ENCODE measurements at places on chromosomes 3 and 15. TPM values are rescaled to one million over a fixed set of nuclear protein-coding genes. Genes with fewer than 3 reads are reported as not detected.

DNA sequence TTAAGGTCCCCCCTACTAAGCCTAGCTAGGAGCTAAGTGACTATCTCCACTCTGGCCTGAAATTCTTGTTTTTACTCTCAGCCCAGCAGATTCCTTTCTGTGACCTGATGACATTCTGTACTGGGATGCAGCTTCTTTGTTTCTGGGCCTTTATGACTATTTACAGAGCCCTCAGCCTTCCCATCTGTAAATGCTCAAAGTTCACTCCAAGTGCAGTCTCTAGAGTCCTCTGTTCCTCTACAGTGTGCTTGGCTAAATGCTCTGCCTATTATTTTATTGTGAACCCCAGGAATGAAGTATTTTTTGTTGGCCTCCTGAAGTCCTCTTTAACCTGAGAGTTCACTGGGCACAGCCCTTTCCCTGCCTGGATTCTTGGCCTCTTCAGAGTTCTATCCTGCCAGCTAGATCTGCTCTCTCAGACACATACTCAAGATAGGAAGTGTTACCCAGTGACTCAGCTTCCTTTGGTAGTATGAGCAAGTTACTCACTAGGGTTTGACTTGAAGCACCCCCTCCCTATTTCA lies 278.1 kb upstream of the P2RY1 start:
- ATAC-seq, result peak; percentile 88

CATSPER2 gene
- 0.15 TPM for total RNA-seq

GRCh38 chr3:30894521-30895251 lies at the start of gene GADL1:
TSS of gene GADL1 (minus strand) at chr3:30894661. CDS start at chr3:30894614, 47 bp downstream.
- peak; percentile 69 for ATAC-seq

- no peak for ATAC-seq
Observed at GRCh38 chr3:160633361-160634083, 43.4 kb upstream of the ARL14 start.

CLDN16 gene
- total RNA-seq, result not detected

CIP2A gene
- 2.1 TPM for total RNA-seq

DNA sequence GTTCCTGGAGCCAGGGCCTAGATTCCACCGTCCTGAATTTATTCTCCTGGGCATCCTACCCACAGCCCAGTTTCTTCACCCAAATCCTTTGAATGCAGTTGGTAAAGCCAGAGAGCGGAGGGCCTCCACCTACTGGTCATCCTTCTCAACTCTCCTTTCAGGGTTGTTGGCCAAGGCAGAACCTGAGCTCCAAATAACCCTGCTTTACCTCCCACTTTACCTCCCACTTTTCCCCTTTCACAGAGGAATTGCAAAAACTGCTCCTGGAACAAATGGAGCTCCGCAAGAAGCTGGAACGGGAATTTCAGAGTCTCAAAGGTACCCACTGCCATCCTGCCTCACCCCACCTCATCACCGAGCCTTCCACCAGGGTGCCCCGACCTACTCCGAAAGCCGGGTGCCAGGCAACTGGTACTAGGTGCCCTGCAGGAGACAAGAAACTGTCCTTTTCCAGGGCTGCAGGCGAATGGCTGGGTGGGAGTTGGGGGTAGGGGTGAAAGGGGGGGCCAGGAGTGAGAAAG lies 6.8 kb downstream of the SKOR1 start:
- ATAC-seq, result no peak

ARPIN gene
- total RNA-seq, result 23.2 TPM

- ATAC-seq, result no peak
Observed at GRCh38 chr3:187736418-187736871, 8.8 kb downstream of the BCL6 start.

DNA sequence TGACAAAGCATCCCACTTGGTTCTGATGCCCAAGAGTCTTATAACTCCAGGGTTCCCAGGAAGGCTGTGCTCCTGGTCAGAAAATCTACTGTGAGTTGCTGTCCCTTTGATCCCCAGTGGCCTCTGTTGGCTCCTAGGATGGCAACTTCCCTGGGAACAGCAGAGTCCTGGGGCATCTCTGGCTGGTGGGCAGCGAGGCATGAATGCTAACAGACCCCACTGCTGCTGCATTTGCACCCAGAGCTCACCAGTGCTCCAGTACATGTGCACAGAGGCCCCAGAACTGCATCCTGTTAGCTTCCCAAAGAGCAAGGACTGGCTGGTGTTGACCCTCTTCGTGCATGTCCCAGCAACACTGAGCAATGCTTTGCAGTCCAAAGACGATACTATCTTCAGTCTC lies 15.7 kb downstream of the CAV3 start:
- no peak for ATAC-seq

DNA sequence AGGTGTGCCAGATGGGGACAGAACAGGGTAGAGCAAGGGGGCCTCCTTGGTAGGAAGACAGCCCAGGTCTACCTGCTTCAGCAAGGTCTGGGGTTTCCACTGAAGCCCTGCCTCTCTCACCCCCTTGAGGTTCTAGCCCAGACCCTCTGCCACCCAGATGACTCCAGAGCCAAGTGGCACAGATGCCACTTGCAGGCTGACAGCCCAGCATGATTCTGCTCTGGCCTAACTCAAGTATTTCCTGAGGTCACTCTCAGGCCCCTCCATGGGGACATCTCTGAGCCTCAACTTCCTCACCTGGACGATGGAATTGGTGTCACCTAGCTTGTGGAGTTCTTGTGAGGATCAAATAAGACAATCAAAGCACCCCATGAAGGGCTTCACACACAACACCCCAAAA lies 23.9 kb downstream of the PLXNB1 start:
- no peak for ATAC-seq

SLC9C1 gene
- not detected for total RNA-seq

CFAP100 gene
- not detected for total RNA-seq

GRCh38 chr3:128353991-128354687 lies 112.6 kb downstream of the DNAJB8 start:
- no peak for ATAC-seq

TJP1 gene
- 101 TPM for total RNA-seq

DNA sequence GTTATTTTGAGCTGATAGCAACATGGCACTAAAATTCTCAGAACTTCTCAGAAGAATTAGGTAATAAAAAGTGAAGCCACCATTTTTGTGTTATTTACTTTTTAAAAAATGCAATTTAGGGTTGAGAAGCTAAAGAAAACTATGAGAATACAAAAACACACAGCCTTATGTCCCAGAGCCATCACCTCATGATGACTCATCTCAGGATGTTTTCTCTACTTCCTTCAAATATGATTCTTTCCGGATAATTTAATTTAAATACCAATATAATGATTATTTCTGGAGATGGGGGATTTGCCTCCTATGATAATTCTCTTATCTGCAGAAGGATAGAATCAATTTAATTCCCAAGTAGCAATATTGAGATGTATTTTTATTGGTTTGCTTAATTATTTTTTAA lies 105.6 kb upstream of the BFSP2 start:
- no peak for ATAC-seq

GHSR gene
- not detected for total RNA-seq

SQOR gene
- 89.1 TPM for total RNA-seq

FEZF2 gene
- not detected for total RNA-seq

DNA sequence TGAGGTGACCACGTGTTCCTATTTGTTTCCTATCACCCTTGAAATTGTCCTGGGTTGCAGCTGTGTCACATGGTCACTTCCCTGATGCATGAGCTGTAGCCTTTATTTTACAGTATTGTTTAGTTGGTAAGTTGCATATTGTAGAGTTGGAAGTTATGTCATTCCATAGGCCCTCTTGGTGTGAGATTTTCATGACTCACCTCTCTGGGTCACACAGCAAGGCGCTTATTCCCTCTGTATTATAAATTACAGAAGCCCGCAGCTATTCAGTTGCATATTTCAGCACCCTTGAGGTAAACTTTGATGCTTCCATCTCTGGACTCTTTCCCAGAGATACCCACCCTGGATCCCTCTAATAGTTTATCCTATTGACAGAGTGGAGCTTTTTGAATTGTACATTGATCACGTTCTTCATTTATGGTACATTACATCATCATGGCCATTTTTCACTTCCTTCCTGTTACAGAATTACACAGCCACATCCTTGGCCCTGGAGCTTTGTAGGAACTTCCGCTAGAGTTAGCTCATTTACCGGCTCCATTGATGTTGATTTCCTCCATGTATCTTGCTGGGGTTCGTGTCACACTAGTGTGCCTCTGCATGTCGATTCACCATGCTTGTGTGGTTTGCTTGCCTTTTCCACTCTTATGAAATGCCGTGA lies 543.1 kb upstream of the RGMA start:
- no peak for ATAC-seq

GRCh38 chr15:56950979-56951378 lies 32.5 kb downstream of the TCF12 start:
- no peak for ATAC-seq

GRCh38 chr3:140243575-140243974 lies 308.6 kb downstream of the CLSTN2 start:
- ATAC-seq, result no peak

GRCh38 chr3:8485141-8485870 lies 16.3 kb upstream of the LMCD1 start:
- no peak for ATAC-seq

TIPIN gene
- 9.1 TPM for total RNA-seq

ITGA11 gene
- total RNA-seq, result 9.5 TPM

DNA sequence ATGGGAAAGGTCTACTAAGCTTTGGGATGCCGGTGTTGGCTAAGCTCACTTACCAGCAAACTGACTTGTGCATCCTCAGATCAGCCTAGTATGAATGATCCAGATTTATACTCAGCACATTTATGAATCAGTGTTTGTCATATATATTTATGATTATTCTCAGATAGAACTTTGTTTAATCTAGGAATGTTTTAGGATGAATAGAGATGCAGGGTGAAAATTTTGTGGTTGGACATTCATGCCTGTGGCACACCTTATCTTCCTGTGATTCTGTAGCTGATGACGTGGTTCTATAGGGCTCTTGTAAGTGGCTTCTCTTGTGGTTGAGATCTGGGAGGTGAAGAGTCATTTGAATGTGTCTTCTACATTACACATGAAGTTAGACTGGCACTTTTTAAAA lies 11.4 kb downstream of the CDIN1 start:
- ATAC-seq, result no peak

- ATAC-seq, result no peak
Observed at GRCh38 chr3:132593947-132594323, 3.1 kb upstream of the ACKR4 start.

VWA5B2 gene
- total RNA-seq, result 0.54 TPM

KIF9 gene
- 1.7 TPM for total RNA-seq

DNA sequence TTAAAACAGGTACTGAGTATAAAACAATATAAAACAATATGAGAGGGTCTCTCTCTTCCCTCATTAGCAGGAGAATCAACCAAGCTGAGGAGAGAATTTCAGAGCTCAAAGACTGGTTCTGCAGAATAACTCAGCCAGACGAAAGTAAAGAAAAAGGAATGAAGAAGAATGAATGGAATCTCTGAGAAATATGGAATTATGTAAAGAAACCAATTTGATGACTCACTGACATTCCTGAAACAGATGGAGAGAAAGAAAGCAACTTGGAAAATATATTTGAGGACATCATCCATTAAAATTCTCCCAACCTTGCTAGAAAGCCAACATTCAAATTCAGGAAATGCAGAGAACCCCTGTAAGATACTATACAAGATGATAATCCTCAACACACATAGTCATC lies 630.9 kb downstream of the PYDC2 start:
- ATAC-seq, result no peak

MYH15 gene
- not detected for total RNA-seq

EFHB gene
- not detected for total RNA-seq

- ATAC-seq, result peak; percentile 52
Observed at GRCh38 chr3:12966847-12967605, 106.2 kb downstream of the IQSEC1 start.

- no peak for ATAC-seq
Observed at GRCh38 chr3:46891132-46891531, 13.6 kb downstream of the PTH1R start.
